RPMI7951 (cell line): ENCODE measurements at places on chromosomes 2 and 18.
A peak's percentile ranks its signal among the peaks of the same experiment; 100 is the strongest.

GRCh38 chr18:22879293-22879692, 53.8 kb upstream of the RBBP8 start:
- no peak for DNase-seq

GRCh38 chr2:96831679-96832078, 12.1 kb downstream of the ANKRD23 start:
- no peak for DNase-seq

DNA sequence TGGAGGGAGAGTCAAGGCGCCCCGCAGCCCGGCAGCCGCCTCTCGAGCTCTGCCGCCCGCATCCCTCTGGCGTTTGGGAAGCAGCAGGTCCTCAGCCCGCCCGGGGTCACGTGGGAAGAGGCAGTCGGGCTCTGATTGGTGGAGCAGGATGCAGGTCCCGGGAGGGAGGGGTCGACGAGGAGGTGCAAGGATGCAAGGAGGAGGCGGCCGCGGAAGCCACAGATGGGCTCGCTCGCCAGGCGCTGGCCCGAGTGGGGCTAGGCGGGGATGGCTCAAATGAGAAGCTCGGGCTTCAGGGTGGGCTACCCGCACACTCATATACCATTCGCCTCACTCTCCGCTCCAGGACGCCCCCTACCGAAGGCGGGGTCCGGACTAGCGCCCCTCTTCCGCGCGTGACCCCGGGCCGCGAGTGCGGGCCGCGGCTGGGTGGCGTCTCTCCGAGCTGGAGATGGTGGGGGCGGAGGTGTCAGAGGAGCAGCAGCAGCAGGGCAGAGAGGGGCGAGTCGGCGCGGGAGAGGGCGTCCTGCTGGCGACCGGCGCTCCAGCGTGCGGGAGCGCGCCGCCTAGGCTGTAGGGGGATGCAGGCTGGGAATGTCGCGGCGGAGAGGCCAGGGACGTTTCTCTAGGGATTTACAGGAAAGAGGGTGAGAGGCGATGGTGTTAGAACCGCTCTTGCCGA, at the start of gene TMEFF2:
Gene TMEFF2 (minus strand): TSS at position 68 of the 682 bp plus-strand sequence. CDS start 409 bp downstream, outside the sequence.
- DNase-seq = peak; percentile 52

DNA sequence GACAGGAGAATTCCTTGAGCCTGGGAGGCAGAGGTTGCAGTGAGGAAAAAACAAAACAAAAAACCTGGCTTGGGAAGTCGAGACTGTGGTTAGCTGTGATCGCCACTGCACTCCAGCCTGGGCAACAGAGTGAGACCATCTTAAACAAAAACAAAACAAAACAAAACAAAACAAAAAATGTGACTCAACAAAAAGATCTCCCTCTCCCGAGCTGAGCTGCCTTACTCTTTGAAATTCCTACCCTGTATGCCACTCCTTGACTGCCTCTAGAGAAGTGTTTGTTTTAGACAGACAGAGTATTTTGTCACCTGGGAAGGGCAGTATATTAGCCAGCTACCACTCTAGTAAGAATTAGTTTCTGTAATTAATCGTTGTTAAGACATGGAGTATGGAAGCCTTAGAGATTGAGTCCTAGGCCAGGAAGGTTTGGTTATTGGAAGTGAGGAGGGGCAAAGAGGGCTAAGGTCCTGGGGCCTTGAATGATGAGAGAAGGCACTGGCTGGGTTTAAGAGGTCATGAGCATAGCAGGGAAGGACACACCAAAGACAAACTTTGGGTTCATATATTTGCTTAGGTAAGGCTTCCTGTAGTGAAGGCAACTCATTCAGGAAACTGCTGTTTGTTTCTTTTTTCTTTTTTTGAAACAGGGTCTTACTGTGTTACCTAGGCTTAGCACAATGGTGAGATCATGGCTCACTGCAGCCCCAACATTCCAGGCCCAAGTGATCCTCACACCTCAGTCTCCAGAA, 56.0 kb downstream of the HAUS1 start:
- no peak for DNase-seq

DNA sequence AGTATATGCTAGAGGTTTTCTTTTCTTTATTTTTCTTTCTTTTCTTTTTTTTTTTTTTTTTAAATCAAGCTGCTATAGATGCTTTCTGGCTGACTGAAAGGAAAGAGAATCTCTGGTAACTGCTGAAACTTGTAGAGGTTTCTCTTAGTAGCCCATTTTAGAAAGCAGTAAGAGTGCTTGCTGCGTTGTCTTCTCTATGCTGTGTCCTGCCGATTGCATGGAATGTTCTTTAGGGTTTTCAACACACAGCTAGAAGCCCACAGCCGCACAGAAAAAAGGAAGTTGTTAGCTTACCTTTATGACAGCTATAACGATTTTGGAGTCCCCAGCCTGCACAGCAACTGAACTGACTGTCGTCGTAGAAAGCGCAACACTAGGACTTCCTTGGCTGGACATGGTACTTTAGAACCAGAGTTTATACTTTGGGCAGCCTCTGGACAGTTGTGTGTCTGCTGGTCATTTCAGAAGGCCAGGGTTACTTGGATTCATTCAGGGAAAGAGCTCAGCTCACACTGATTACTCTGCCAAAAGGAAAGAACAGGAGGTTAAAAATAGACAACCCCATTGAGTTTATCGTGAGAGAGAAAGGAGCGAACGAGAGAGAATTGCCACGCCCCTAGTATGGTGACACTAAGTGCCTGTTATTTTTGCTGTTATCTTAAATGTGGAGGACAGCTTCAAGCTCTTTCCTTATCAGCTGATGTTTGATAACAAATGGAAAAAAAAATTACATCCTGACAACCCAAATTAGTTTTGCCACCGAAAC, at the start of gene CCDC141:
Gene CCDC141 (minus strand): TSS at position 592 of the 766 bp plus-strand sequence. CDS start 196 bp downstream, at position 396.
- no peak for DNase-seq

GRCh38 chr2:150041722-150042425, 445.6 kb downstream of the RND3 start:
- no peak for DNase-seq

GRCh38 chr2:12469141-12469561, 247.6 kb upstream of the TRIB2 start:
- DNase-seq = no peak

- DNase-seq = no peak
Observed at GRCh38 chr2:73889206-73889605, 3.6 kb upstream of the ACTG2 start.

- peak; percentile 45 for DNase-seq
Observed at GRCh38 chr18:3451989-3452749, 2.2 kb downstream of the TGIF1 start.
